ENCODE measurements at places on chromosomes 4 and X.

- no peak for DNase-seq
Measured at GRCh38 chr4:95830651-95831050, 9.2 kb upstream of the PDHA2 start.

DNA sequence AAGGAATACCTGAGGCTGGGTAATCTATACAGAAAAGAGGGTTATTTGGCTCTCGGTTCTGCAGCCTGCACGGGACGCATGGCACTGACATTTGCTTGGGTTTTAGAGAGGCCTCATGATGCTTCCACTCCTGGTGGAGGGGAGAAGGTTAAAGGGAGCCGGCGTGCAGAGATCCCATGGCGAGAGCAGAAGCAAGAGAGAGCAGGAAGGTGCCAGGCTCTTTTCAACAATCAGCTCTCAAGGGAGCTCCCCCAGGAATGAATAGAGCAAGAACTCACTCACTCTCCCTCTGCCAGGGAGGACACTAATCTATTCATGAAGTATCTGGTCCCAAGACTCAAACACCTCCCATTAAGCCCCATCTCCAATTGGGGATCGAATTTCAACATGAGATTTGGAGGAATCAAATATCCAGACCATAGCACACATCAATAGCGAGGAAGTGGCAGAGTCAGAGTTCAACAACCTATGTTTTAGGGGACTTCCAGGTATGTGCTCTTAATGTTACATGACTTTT, 109.8 kb downstream of the SORBS2 start:
- no peak for DNase-seq

GRCh38 chr4:176435901-176436292, 116.1 kb downstream of the SPCS3 start:
- no peak for DNase-seq

DNA sequence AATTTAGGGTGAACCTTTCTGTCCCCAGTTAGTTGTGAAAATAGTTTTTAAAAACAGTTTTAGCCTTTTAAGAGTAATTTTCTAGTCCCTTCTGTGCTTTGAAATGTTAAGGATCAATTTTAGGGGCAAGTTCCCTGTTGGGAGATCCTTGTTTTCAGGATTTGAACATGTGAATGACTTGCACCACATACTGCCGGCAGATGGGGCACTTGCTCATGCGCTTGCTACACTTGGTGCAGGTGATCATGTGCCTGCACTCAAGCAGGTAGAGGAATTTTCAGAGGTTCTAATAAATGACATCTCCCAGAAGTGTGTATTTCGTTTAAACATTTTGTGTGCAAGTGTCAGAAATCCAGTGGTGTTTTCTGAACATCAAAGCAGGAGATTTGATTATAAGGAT, 195.9 kb downstream of the CHM start:
- DNase-seq: peak; percentile 15

- no peak for DNase-seq
Measured at GRCh38 chrX:43551590-43551989, 104.5 kb upstream of the MAOA start.

DNA sequence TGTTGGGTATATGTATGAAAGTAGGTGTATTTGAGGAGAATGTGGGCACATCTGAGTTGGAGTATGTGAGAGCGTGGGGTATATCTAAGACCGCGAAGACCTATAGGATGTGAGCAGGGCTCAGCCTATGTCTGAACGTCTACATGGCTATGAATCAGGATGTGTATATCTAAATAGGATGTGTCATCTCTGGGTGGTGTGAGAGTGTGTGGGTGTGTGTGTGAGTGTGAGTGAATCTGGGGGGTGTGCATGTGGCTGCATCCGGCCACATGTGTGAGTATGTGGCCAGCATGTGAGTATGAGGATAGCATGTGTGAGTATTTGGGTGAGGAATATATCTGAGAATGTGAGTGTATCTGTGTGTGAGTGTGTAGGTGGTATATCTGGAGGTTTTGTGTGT, 7.7 kb downstream of the GPR173 start:
- DNase-seq: no peak

GRCh38 chr4:165418073-165418472, 39.3 kb downstream of the CPE start:
- no peak for DNase-seq

DNA sequence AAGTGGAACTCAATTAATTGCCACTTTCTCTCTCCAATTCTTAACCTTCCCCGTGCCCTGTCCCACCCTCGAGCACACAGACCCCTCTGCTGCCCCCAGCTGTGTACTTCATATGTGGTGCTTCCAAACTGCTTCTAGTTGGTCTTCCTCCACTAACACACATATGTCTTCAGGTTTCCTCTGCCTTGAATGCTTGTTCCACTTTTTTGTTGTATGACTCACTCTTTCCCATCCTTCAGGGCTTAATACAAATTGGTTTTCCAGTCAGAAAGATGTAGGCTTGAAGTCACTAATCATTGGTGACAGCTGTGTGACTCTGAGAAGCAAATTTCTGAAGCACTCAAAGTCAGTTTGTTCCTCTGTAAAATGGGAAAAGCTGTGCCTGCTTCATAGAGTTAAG, 30.6 kb downstream of the TRIM2 start:
- no peak for DNase-seq

DNA sequence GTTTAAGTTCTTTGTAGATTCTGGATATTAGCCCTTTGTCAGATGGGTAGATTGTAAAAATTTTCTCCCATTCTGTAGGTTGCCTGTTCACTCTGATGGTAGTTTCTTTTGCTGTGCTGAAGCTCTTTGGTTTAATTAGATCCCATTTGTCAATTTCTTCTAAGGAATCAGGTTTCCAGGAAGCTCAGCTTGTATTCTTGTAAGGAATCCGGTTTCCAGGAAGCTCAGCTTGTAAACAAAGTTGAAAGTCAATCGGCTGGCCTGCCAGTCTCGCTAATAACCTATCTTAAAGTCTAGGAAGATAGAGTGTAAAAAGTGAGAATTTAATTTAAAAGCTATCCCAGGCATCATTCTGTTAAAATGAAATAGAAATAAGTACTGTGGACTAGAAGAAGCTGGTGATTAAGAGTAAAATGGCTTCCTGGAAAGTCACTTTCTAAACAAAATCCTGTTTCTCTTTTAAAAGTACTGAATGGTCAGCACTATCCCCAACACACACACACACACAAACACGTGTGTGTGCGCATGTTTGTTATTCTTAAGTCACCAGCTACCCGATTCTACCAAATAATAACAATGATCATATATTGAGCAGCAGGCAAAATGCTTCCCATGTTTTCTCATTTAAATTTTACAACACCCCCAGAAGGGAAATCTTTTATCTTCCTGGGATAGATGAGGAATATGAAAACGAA, 171.7 kb downstream of the PAPSS1 start:
- DNase-seq: no peak

- DNase-seq: no peak
Measured at GRCh38 chrX:19332983-19333382, 10.7 kb upstream of the PDHA1 start.

- no peak for DNase-seq
Measured at GRCh38 chr4:68732653-68733466, 62.4 kb upstream of the UGT2B15 start.

DNA sequence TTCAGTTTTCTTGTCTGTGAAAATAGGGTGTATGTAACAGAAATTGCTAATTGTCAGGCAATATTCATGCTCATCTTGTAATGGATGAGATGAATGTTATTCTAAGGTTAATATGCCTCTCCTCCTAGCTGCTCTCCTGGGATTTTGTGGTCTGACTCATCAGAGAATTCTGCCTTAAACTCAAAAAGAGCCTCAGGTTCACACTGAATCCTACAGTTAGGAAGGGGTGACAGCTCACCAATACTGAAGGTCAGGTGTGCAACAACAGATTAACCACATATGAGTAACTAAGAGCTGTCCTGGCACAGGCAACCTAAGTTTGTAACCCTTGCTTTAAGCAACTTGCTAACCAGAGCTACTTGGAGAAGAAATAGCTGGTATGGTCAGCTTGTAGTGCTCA, 197.7 kb downstream of the SPATA18 start:
- DNase-seq: no peak

- no peak for DNase-seq
Measured at GRCh38 chrX:39965051-39965573, 132.6 kb downstream of the BCOR start.

- peak; percentile 68 for DNase-seq
Measured at GRCh38 chr4:152850377-152850776, 70.6 kb downstream of the ARFIP1 start.

DNA sequence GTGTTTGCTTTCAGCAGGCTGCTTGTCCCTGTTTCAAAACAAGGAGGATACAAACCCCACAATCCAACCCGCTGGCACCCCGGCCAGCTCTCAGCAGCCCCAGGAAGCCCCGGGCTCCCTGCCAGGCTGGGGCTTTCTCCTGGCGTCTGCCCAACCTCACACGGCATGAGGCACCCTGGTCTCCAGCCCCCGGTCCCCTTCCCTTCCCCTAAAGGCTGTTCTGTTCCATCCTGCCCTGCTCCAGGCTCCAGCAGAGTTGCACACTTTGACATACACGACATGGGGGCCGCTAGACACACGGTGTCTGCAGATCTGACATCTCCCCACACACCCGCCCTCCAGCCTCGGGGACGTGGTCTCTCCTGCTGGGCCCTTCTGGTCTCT, 107.7 kb upstream of the ADRA2C start:
- DNase-seq: no peak

GRCh38 chrX:13506574-13506973, 62.8 kb upstream of the EGFL6 start:
- DNase-seq: peak; percentile 55
